ENCODE measurements at places on chromosomes 5 and 9. TPM values are rescaled to one million over a fixed set of nuclear protein-coding genes. Genes with fewer than 3 reads are reported as not detected.

The PCDHAC2 gene
- not detected for total RNA-seq

The SMIM3 gene
- total RNA-seq, result 61.8 TPM

- DNase-seq, result no peak
These were observed 257.9 kb downstream of the ZSWIM6 start for GRCh38 chr5:61589946-61590345.

GRCh38 chr9:129348890-129349664, 171.0 kb upstream of the IER5L start:
- DNase-seq, result no peak

- no peak for DNase-seq
These were observed 1.7 kb upstream of the PLPPR1 start for GRCh38 chr9:101026824-101027223.

- DNase-seq, result peak; percentile 93
These were observed 45.8 kb downstream of the THOC3 start for GRCh38 chr5:175922192-175922885.

GRCh38 chr5:73994963-73995362, 369.0 kb downstream of the ARHGEF28 start:
- no peak for DNase-seq

DNA sequence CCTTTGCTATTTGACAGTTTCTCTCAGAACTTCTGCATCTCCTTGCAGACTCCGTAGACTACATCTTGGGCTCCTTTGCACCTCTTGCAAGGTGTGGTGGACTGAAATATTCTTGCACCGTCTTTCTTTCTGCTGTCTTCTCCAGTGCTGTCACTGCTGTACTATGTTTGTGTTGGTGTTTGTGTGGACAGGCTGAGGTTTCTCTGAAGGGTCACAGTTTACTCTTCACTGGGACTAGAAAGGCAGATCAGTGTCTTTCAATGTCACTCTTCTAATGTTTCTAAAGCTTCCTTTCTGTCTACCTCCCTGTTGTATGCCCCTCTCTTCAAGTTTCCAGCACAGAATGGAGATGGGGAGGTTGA, 410.0 kb upstream of the CD180 start:
- DNase-seq, result no peak

DNA sequence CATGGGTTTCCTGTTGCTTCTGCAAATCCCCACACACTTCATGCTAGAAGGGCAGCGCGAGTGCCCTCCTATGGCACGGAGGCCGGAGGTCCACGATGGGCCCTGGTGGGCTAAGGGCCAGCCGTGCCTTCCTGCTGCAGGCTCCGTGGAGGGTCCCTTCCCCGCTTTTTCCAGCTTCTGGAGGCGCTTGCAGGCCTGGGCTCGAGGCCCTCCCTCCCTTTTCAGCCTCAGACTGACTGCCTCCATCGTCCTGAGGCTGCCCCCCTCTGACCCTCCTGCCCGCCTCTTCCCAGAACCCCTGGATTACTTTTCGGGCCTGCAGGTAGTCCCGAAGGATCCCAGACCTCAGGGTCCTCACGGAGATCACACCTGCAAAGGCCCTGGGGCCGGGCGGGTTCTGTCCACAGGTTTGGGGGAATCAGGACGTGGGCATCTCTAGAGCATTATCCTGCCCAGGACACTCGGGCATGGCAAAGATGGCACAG, 3.2 kb upstream of the TERT start:
- no peak for DNase-seq

GRCh38 chr5:134649163-134649835, 714 bp downstream of the SEC24A start:
- DNase-seq, result peak; percentile 13

DNA sequence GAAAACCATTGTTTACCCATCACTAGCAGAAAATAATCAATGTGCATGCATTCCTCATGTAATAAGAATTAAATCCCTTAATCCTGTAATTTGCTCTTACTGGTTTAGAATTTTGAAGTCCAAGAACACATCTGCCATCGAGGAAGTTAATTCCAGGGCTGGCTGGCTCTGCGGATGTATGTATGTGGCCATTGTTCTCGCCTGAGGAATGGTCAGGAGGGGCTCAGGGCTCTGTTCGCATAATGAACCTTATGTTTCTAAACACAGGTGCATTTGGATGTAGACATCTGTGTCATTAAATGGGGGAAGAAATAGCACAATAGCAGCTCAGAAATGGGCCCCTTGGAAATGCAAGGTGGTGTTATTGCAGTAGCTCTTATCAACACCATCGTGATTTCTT, 148.6 kb upstream of the GAS1 start:
- no peak for DNase-seq

- peak; percentile 6 for DNase-seq
These were observed 103.2 kb downstream of the NR2F1-AS1 start for GRCh38 chr5:93477816-93478215.
